ENCODE measurements at places on chromosomes 5 and 9. TPM values are rescaled to one million over a fixed set of nuclear protein-coding genes. Genes with fewer than 3 reads are reported as not detected.

DNA sequence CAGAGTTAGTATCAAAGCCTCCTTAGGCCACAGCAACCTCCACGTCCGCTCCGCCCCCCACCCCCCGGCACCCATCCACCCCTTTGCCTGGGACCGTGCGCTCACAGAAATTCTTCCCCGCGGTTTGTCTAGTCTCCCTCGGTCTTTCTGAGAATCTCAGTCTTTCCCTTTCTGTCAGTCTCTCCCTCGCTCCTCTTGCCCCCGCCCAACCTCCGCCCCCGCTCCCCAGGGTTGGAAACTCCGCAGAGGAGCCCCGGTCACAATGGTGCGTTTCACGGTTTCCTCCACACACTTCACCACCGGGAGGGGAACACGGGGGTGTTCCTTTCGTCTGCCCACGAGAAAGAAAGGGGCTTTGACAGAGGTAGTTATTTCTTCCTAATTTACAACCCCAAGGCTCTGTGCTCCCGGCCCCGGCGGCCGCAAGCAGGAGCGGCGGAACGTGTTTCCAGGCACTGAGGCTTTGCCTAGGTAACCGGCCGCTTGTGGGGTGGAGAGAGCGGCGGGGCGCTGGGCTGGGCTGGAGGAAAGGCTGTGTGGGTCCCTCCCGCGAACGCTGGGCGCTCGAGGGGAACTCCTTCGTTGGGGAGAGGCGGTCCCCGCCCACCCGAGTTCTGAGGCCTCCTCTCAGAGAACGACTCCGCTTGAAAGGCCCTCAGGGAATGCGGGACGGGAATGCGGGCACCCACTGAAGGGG lies 2.1 kb downstream of the NR4A3 start:
- H3K36me3 ChIP-seq, result no peaks in the 10 kb centered on the region
- peaks cover 21% of the 10 kb centered on the region for H3K4me1 ChIP-seq
- H3K27me3 ChIP-seq, result peaks cover 20% of the 10 kb centered on the region
- peak overlapping the region; percentile 87 for H3K4me3 ChIP-seq
- peak; percentile 33 for DNase-seq

- H3K4me1 ChIP-seq, result peaks cover 18% of the 10 kb centered on the region
- DNase-seq, result no peak
- no peak overlapping the region for H3K27ac ChIP-seq
- H3K27me3 ChIP-seq, result no peaks in the 10 kb centered on the region
- H3K36me3 ChIP-seq, result no peaks in the 10 kb centered on the region
These were observed 85.9 kb upstream of the MAP3K1 start for GRCh38 chr5:56729488-56729887.

DNA sequence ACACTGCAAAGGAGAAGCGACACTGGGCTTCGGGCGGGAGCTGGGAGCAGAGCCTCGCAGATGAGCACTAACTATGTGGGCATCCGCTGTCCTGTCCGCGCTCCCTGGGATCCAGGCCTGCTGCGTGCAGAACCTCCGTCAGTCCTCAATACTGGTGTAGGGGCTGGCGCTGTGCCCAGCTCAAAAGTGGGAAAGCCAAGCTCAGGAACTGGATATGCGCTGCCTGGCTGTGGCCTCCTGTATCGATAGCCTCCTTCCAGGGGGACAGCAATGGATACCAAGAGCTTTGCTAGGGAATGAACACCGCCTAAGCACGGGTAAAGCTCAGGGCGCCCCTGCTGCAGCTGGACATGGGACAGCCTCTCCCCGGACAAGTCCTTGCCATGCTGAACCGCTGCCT lies 270.4 kb downstream of the NSG2 start:
- no peak for DNase-seq
- H3K4me3 ChIP-seq, result no peak overlapping the region
- H3K27me3 ChIP-seq, result peaks cover 77% of the 10 kb centered on the region
- H3K36me3 ChIP-seq, result no peaks in the 10 kb centered on the region

GRCh38 chr5:55176176-55176818 lies 3.3 kb upstream of the CDC20B start:
- DNase-seq, result peak; percentile 72
- no peaks in the 10 kb centered on the region for H3K36me3 ChIP-seq
- H3K27me3 ChIP-seq, result no peaks in the 10 kb centered on the region

GRCh38 chr5:138245717-138246116 lies 28.7 kb downstream of the GFRA3 start:
- H3K4me1 ChIP-seq, result no peaks in the 10 kb centered on the region
- H3K27me3 ChIP-seq, result peaks cover 31% of the 10 kb centered on the region
- H3K4me3 ChIP-seq, result no peak overlapping the region
- no peak overlapping the region for H3K27ac ChIP-seq

DNA sequence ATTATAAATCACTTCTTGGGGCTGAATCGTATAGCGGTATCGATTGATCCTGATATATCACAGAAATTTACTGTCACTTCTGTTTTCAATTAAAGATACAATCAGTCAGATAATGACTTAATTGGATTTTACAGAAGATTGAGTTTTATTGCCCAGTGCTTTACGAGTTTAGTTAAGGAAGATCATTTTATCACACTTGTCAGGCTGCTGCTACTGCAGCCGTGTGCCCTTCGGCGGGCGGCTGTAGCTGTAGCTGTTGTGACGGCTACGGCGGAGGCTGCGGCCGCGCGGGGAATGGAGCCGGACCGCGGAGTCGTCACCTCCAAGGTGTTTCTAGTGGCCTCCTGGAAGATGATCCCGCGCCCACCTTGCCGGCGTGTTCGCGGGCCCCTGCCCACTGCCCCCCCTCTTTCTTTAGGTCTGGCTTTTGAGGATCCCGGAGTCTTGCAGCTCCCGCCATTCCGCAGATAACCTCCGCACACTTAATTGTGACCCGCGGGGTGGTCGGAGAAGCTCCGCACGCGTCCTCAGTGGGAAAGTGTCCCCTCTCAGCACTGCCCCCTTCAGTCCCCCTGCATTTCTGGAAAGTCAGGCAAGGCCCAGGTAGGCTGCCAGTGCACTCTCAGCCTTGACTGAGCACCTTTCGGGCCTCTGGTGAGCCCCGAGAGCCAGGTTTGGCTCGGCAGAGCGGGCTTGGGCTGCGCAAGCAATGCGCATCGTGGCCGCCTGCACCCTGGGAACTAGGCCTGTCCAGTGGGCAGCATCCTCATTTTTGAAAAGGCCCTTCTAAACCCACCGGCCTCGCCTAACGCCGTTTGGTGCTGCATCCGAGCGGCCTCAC lies 6.9 kb upstream of the DMRT3 start:
- peaks cover 19% of the 10 kb centered on the region for H3K27me3 ChIP-seq
- no peak overlapping the region for H3K4me3 ChIP-seq
- H3K36me3 ChIP-seq, result no peaks in the 10 kb centered on the region
- DNase-seq, result no peak

- no peaks in the 10 kb centered on the region for H3K27me3 ChIP-seq
- H3K27ac ChIP-seq, result peak overlapping the region; percentile 29
- no peak overlapping the region for H3K4me3 ChIP-seq
These were observed 28.6 kb upstream of the EPB41L4B start for GRCh38 chr9:109349421-109349846.

GRCh38 chr5:113199122-113199905 lies 222.7 kb downstream of the DCP2 start:
- no peak overlapping the region for H3K27ac ChIP-seq
- peaks cover 21% of the 10 kb centered on the region for H3K4me1 ChIP-seq
- DNase-seq, result no peak
- no peaks in the 10 kb centered on the region for H3K27me3 ChIP-seq

- peak overlapping the region; percentile 100 for H3K27ac ChIP-seq
- H3K4me3 ChIP-seq, result peak overlapping the region; percentile 72
- peaks cover 25% of the 10 kb centered on the region for H3K36me3 ChIP-seq
- peaks cover 57% of the 10 kb centered on the region for H3K4me1 ChIP-seq
- peak; percentile 78 for DNase-seq
- no peaks in the 10 kb centered on the region for H3K27me3 ChIP-seq
These were observed 1.5 kb upstream of the STC2 start for GRCh38 chr5:173329491-173330337.

DNA sequence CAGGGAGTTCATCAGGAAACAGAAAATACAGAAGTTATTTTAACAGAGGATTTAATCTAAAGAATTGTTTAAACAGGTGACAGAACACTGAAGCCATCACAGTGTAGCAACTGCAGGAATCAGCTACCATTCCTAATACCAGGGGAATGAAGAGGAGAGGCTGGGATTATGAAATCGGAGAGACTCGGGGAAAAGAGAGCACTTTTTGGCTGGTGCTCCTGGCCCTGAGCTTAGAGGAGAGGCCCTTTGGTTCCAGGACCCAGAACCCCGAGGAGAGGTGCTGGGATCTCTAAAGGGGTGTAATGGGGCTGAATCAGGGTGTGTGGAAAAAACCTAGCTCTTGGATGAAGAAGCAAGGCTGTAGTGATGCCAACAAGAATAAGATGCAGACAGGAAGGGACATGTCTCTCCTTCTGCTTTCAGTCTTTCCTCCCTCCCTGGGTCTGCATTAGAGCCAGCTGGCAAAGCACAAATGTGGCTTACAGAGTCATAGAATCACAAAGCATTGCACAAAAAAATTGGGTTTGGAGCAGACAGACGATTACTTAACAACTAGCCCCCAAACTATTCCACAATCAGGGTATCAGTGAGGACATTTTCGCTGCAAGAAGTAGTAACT lies 11.6 kb upstream of the SFXN1 start:
- H3K27ac ChIP-seq, result no peak overlapping the region
- no peaks in the 10 kb centered on the region for H3K4me1 ChIP-seq
- H3K4me3 ChIP-seq, result no peak overlapping the region
- H3K27me3 ChIP-seq, result peaks cover 78% of the 10 kb centered on the region
- no peaks in the 10 kb centered on the region for H3K36me3 ChIP-seq

DNA sequence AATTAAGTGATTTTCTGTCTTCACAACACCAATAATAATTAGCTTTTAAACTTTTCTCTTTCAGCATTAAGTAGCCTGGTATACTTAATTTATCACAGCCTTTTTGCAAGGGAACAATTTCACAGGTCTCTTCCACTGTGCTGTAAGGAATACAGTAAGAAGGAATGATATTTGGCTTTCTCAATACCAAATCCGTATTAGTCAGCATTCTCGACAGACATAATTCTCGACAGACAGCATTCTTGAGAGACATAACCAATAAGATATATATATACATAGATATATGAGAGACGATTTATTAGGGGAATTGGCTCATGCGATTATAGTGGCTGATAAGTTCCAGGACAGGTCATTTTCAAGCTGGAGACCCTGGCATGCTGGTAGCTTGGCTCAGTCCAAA lies 18.0 kb downstream of the PRKAA1 start:
- no peak for DNase-seq
- no peaks in the 10 kb centered on the region for H3K27me3 ChIP-seq
- H3K4me3 ChIP-seq, result no peak overlapping the region

- H3K27me3 ChIP-seq, result no peaks in the 10 kb centered on the region
- no peak overlapping the region for H3K4me3 ChIP-seq
- no peaks in the 10 kb centered on the region for H3K4me1 ChIP-seq
- H3K27ac ChIP-seq, result no peak overlapping the region
These were observed 102.2 kb upstream of the GNA14 start for GRCh38 chr9:77750284-77750683.

- H3K4me1 ChIP-seq, result no peaks in the 10 kb centered on the region
- no peaks in the 10 kb centered on the region for H3K27me3 ChIP-seq
- DNase-seq, result no peak
- no peak overlapping the region for H3K4me3 ChIP-seq
These were observed 50.3 kb downstream of the MAP1B start for GRCh38 chr5:72157625-72157962.

- no peaks in the 10 kb centered on the region for H3K27me3 ChIP-seq
- DNase-seq, result no peak
- H3K27ac ChIP-seq, result no peak overlapping the region
- peaks cover 36% of the 10 kb centered on the region for H3K4me1 ChIP-seq
- no peak overlapping the region for H3K4me3 ChIP-seq
These were observed 85.4 kb upstream of the MEGF10 start for GRCh38 chr5:127205147-127205546.

The CAVIN4 gene
- total RNA-seq, result 0.83 TPM

The TUT7 gene
- total RNA-seq, result 36.1 TPM

The FYB1 gene
- 10.5 TPM for total RNA-seq

The GABRA6 gene
- total RNA-seq, result not detected

The GPRIN1 gene
- 7.2 TPM for total RNA-seq

The ZNF483 gene
- 7.3 TPM for total RNA-seq

The SLCO6A1 gene
- total RNA-seq, result not detected

The NSMF gene
- total RNA-seq, result 90.4 TPM
